Mammary microvascular endothelial cell (primary cell): ENCODE measurements at places on chromosomes 5 and 9. TPM values are rescaled to one million over a fixed set of nuclear protein-coding genes. Genes with fewer than 3 reads are reported as not detected.

The POLE3 gene
- 69.5 and 77.3 TPM in 2 replicates for total RNA-seq

The SYNPO gene
- 40.3 and 41.0 TPM in 2 replicates for total RNA-seq

The IGFBPL1 gene
- total RNA-seq = not detected in 2 replicates

The TEX48 gene
- total RNA-seq = not detected in 2 replicates

The NMUR2 gene
- total RNA-seq = not detected in 2 replicates

The SHB gene
- total RNA-seq = 26.2 and 34.1 TPM in 2 replicates

The SLC1A3 gene
- total RNA-seq = 0.33 and 0.34 TPM in 2 replicates

The DDX4 gene
- total RNA-seq = not detected in 2 replicates

The ALDOB gene
- total RNA-seq = not detected in 2 replicates

The LCP2 gene
- total RNA-seq = 8.8 and 9.4 TPM in 2 replicates

The OGN gene
- total RNA-seq = not detected in 2 replicates

The NOTCH1 gene
- 70.4 and 79.5 TPM in 2 replicates for total RNA-seq

The EIF4E1B gene
- total RNA-seq = not detected in 2 replicates

The PCDHGB2 gene
- 2.9 and 3.3 TPM in 2 replicates for total RNA-seq
